ENCODE measurements at places on chromosomes 12 and 14.

GRCh38 chr14:80567905-80568536, 356.7 kb upstream of the DIO2 start:
- no peak for DNase-seq

GRCh38 chr12:69534389-69534822, 50.9 kb upstream of the CCT2 start:
- no peak for DNase-seq

DNA sequence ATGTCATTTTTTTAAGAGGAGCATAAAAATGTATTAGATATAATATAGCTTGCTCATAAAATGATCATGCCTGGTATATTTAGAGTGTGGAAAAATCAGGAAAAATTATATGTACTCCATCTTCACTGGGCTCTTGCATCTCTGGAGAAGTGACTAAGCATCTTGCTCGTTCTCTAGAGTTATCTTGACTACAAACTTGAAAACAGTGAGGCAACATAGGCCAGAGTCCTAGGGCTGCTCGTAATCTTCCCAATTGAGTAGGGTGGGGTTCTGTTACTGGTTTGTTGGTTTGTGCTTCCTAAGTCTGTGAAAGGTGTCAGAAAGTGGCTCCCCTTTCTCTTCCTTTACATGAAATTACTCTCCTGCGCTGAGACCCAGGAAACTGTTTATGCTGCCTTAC, 46.2 kb downstream of the AACS start:
- DNase-seq = no peak

DNA sequence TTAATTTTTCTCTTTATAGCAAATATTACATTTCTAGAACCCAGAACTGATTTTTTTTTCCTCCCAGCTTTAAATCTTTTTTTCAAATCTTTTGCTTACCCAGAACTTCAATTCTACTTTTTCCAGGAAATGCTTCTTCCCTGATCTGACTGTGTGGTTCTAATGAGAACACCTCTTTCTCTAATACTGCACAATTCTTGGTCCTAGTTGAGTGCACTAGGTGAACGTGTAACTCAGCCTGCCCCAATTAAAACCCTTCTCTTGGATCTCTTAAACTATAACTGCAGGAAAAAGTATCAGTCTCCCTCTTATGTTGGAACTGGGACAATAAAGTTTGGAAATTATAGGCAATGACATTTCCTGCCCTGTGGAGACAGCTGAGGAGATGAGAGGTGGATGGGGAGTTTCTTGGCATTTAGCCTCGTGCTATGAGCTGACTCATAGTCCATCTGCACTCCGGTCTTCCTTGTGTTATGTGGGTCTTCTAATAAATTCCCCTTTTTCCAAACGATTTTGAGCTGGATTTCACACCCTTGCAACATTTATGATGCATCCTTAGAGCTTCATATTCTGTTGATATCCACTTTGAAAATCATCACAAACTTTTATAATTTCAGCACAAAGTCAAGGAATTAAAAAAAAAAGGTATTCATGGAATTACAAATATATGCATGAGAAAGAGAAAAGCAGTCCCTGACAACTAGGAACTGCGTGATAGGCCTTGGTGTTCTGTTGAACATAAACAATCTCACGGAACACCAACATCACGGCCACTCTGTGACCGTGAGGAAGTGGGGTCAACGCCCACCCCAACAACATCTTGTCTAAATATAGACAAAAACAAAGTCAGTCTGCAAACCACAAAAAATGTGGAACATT, 52.4 kb downstream of the BRMS1L start:
- no peak for DNase-seq

- DNase-seq = no peak
Measured at GRCh38 chr12:59375633-59376032, 220.2 kb upstream of the SLC16A7 start.

GRCh38 chr12:51005671-51006070, 20.5 kb downstream of the SLC11A2 start:
- no peak for DNase-seq

- no peak for DNase-seq
Measured at GRCh38 chr14:55092341-55092740, 36.7 kb upstream of the LGALS3 start.

GRCh38 chr14:68305738-68306137, 486.2 kb downstream of the RAD51B start:
- DNase-seq = no peak

DNA sequence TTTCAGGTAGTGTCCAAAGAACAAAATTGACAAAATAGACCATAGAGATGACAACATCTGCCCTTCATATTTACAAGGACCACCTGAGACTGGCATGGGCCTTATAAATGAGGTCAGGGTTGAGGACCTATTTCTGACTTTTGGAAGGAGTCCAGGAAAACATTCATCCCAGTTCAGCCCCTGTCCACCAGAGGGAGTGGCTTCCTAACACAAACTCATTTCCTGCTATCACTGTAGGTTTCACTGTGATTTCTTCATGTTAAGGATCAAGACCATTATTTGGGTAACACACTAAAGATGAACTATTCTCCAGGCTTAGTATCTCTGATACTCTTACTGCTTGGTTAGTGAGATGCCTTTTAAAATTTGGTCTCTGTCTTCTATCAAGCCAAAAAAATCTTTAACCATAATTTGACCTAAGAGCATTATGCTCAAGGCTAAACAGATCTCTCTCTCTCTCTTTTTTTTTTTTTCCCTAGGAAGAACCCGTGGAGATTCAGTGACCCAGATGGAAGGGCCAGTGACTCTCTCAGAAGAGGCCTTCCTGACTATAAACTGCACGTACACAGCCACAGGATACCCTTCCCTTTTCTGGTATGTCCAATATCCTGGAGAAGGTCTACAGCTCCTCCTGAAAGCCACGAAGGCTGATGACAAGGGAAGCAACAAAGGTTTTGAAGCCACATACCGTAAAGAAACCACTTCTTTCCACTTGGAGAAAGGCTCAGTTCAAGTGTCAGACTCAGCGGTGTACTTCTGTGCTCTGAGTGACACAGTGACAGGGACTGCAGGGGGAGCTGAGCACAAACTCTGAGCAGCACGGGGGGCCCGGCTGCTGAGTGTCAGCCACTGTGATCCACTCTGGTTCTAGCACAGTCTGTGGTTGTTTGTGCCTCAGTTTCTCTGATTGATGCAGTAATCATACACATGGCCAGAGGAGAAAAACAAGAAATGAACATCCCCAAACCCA, 267.6 kb upstream of the OR4E1 start:
- no peak for DNase-seq

DNA sequence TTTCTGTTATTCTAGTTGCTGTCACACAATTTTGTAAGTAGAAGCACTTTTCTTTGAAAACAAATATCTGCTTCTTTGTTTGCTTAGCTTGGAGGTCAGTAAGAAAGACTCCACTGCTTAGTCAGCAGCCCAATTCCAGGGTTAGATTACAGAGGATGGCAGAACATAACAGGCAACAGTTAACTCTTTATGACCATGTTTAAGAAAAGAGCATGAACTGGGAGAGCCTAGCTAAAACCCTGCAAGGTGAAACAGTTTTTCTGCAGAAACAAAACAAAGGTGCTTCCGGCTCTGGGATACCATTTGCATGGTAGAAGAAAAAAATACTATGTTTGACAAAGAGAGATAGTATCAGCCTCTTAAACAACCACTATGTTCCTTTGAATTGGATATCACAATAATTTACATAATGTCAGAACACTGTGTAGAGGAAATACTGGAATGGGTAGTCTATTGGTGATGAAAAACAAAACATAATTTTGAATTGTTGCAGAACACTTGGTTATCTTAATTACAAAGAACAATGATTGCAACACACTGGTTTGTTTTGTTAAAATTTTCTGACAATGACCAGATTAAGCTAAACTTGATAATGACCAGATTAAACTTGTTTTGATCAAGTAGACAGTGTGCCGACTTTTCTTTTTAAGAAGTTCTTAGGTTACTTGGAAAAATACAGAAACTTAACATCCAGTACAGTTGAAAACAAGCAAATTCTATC, 22.4 kb upstream of the PPM1H start:
- no peak for DNase-seq

DNA sequence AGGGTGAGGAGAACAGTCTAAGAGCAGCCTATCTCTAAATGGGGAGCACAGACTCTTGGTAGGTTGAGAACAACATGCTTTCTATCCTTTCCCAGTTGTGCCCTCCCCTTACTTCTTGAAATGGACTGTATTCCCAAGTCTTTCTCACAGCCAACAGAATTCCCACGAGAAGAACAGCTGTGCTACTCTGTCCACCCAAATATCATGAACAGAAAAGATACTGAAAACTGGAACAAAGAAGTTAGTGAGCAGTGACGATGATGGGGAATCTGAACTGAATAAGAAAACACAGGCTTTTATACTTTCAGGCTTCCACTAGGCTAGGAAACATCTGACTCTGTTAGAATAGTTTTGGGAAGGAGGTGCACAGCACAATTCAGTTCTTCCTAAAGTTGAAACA, 3.4 kb downstream of the NACA start:
- DNase-seq = no peak

- DNase-seq = no peak
Measured at GRCh38 chr12:5262450-5262849, 169.5 kb upstream of the NTF3 start.

DNA sequence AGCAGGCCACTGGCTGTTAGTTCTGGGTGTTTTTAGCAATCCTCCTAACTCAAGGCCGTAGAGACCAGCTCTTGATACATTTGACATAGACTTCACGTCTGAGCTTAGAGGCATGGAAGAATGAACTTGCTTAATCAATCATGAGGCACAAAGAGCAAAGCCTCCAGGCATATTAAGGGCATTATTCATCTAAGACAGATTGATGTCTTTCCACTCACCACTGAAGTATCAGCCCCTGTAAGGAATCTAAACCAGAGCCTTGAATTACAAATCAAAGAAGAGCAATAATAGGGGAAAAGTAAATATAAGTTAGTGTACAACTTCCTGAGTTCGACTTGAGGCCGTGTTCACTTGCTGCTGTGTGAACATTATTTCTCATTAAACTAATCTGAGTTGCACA, 1470.7 kb downstream of the AACS start:
- no peak for DNase-seq

GRCh38 chr14:103122585-103122946, 695 bp upstream of the TNFAIP2 start:
- no peak for DNase-seq

DNA sequence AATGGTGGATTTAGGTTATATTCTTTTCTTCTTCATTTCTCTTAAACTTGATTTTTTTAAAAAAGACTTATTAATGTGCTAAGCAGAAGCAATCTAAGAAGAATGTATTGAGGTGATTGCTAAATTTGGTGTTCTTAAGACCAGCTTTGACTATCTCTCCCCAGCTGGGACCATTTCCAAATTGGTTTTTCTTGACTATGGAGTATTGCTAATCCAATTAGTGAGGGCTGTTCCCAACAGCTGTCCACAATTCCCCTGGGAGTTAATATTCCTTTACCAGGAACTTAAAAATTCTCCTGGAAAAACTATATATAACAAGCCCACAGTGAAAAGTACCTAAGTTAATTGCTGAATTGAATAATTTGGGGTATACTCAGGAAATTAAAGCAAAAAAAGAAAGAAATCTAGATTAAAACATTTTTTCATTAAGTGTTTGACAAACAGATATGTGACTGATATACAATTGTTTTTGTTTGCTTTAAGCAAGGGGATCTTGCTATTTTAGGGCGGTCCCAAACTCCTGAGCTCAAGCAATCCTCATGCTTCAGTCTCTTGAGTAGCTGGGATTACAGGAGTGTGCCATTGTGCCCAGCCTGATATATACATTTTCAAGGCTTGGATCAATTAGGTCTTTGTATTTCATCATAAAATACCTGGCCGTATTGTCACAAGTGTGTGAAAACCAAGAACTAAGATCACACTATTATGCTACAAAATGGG, 105.0 kb downstream of the FAR2 start:
- DNase-seq = no peak

DNA sequence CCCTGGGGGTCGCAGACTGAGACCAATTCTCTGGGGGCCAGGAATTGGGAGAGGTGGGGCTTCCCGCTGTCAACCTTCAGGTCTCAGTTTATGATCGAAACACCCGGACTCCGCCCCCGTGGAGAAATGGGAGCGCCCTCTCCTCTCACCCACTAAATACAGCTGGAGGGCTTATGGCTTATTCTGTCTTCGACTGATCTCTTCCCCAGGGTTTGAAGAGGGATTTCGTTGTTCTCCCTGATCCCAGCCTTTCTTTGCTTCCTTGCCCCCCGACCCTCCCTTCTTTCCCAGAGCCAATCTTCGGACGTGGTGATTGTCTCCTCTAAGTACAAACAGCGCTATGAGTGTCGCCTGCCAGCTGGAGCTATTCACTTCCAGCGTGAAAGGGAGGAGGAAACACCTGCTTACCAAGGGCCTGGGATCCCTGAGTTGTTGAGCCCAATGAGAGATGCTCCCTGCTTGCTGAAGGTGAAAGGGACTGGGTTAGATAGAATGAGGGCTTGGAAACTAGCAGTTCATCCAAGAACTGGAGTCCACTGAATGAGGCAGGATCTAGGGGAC, 607 bp downstream of the OS9 start:
- no peak for DNase-seq

DNA sequence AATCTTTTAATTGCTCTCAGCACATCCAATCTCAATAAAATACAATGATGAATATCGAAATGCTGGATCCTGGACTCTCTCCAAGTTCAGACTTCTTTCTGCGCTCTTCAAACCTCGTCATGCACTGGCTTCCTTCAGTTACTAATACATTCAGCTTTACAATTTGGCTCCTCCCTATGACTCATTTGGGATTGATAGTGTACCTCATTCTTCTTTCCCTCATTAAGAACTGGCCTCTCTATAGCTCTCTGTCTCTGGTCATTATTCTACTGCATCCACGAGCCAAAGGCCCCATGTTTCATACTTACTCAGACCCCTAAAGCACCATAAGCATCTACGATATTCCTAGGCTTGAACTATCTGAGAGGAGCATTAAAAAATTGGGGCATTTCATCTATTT, 4.9 kb downstream of the TSPAN8 start:
- DNase-seq = no peak

GRCh38 chr14:46137786-46138185, 513.8 kb downstream of the RPL10L start:
- DNase-seq = no peak

GRCh38 chr12:86911973-86912372, 655.8 kb upstream of the MGAT4C start:
- no peak for DNase-seq

GRCh38 chr12:57148469-57149244, 1.2 kb upstream of the LRP1-AS start:
- no peak for DNase-seq

GRCh38 chr14:36863271-36863670, 201.6 kb downstream of the PAX9 start:
- no peak for DNase-seq

- no peak for DNase-seq
Measured at GRCh38 chr12:53414756-53415417, 8.8 kb upstream of the AMHR2 start.

GRCh38 chr12:54383041-54383609, 1.4 kb downstream of the ZNF385A start:
- DNase-seq = no peak

GRCh38 chr12:124379938-124380754, 85.3 kb downstream of the RFLNA start:
- no peak for DNase-seq

DNA sequence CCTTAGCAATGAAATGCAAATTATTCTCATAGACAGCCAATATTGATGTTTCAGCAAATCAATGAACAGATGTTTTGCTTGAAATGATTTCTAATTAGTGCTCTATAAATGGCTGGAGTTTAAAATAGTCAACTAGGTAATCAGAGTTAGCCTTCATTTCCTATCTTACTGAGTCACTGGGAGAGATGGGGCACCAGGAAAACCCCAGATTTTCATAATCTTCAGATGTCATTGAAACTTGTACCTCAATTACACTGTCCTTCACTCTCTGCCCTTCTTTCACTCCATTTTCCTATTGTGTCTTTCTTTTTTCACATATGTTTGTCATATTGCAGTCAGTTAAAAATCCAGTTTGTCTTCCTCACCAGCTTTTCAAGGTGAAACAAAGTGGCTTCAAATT, 92.7 kb downstream of the C12orf75 start:
- DNase-seq = no peak
